Uterine smooth muscle cell (primary cell): ENCODE measurements at places on chromosomes 11 and 22. TPM values are rescaled to one million over a fixed set of nuclear protein-coding genes. Genes with fewer than 3 reads are reported as not detected.

The DUSP8 gene
- total RNA-seq, result 0.44 and 0.50 TPM in 2 replicates

The XKR3 gene
- total RNA-seq, result not detected in 2 replicates

The KRTAP5-2 gene
- not detected in 2 replicates for total RNA-seq

The KCNJ5 gene
- total RNA-seq, result under 0.01 TPM in 1 of 2 replicates, not detected in the other

The SPI1 gene
- not detected in 2 replicates for total RNA-seq

The TBX1 gene
- 0.12 TPM in 1 of 2 replicates, not detected in the other for total RNA-seq

The GAL3ST1 gene
- 0.11 TPM in 1 of 2 replicates, not detected in the other for total RNA-seq

The PNPLA5 gene
- under 0.01 TPM in 1 of 2 replicates, not detected in the other for total RNA-seq

The GRAMD4 gene
- 47.9 and 59.5 TPM in 2 replicates for total RNA-seq

The CCDC73 gene
- total RNA-seq, result under 0.01 TPM in 1 of 2 replicates, not detected in the other

The SCGB1D2 gene
- total RNA-seq, result not detected in 2 replicates

The OR10A2 gene
- total RNA-seq, result not detected in 2 replicates

The SUSD2 gene
- total RNA-seq, result 1.9 and 8.6 TPM in 2 replicates

The STK33 gene
- total RNA-seq, result 2.9 and 4.7 TPM in 2 replicates

The VSIG2 gene
- 0.22 and 0.50 TPM in 2 replicates for total RNA-seq

The OR51B4 gene
- total RNA-seq, result 0.11 TPM in 1 of 2 replicates, not detected in the other

The HPS4 gene
- total RNA-seq, result 39.3 and 42.5 TPM in 2 replicates

The OR4A5 gene
- not detected in 2 replicates for total RNA-seq

The VWCE gene
- 0.11 and 0.62 TPM in 2 replicates for total RNA-seq

The ACRV1 gene
- total RNA-seq, result not detected in 2 replicates

The PIM3 gene
- total RNA-seq, result 59.5 and 60.0 TPM in 2 replicates

The TSPAN4 gene
- 133 and 160 TPM in 2 replicates for total RNA-seq

The YDJC gene
- total RNA-seq, result 15.3 and 22.0 TPM in 2 replicates

The PATE2 gene
- 0.12 and 0.22 TPM in 2 replicates for total RNA-seq

The EML3 gene
- total RNA-seq, result 11.6 and 14.0 TPM in 2 replicates

The POLR2L gene
- 54.9 and 64.4 TPM in 2 replicates for total RNA-seq

The RPS25 gene
- total RNA-seq, result 898 and 970 TPM in 2 replicates

The PGM2L1 gene
- 2.2 and 7.5 TPM in 2 replicates for total RNA-seq

The APOA4 gene
- total RNA-seq, result not detected in 2 replicates

The A4GALT gene
- 1.8 and 6.6 TPM in 2 replicates for total RNA-seq

The DYNC2H1 gene
- total RNA-seq, result 69.8 and 91.6 TPM in 2 replicates

The SGSM1 gene
- total RNA-seq, result under 0.01 and 0.11 TPM in 2 replicates

The SEC14L6 gene
- total RNA-seq, result 1.4 and 1.7 TPM in 2 replicates

The YAP1 gene
- total RNA-seq, result 158 and 240 TPM in 2 replicates

The RAG1 gene
- 0.37 and 0.55 TPM in 2 replicates for total RNA-seq

The DNAJB7 gene
- total RNA-seq, result not detected in 2 replicates

The GPR152 gene
- total RNA-seq, result not detected in 2 replicates

The TPBGL gene
- total RNA-seq, result 0.11 TPM in 1 of 2 replicates, not detected in the other

The AQP11 gene
- total RNA-seq, result 2.5 and 9.1 TPM in 2 replicates
